GM12892 (cell line): ENCODE measurements at places on chromosomes 5 and 9.
A peak's percentile ranks its signal among the peaks of the same experiment; 100 is the strongest.

- no peak for DNase-seq
These were observed 72.0 kb downstream of the MLLT3 start for GRCh38 chr9:20550326-20550725.

- no peak for DNase-seq
These were observed 122.4 kb upstream of the NR5A1 start for GRCh38 chr9:124629600-124629999.

DNA sequence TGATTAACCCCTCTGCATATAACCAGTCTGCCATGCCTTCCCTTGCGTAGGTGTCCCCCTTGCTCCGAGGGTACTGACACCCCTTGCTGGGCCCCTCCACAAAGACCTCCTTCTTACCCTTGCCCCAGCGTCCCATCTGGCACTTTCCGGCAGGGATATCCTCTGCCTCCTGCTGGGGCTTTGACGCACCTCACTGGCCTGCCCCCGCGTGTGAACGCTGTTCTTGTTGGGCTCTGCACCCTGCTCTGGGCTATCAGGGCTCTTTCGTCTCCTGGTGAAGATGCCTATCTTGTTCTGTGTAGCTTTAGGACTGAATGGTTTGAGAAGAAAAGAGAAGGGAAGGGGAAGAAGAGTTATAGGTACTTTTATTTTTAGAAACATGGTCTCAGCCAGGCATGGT is 53.0 kb downstream of the SUB1 start:
- no peak for DNase-seq

GRCh38 chr5:78587775-78588291 is 60.7 kb downstream of the LHFPL2 start:
- DNase-seq = no peak

DNA sequence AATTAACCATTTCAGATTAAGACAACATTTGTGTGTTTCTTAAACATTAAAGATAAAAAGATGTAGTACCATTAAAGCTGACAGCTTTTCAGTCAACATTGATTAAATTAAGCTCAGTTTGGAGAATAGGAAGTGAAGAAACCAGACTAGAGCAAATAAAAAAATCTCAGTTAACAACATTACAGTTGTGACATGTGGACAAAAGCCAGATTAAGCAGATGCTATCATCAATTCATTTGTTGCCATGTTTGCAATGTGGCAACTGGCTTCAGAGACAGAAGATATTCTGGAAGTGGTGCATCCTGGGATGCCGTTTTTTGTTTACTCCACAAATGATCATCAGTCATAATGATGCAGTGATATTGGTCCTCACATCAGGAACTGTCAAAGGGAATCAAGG is 70.3 kb upstream of the CNTLN start:
- no peak for DNase-seq

GRCh38 chr9:81213456-81213855 is 475.9 kb downstream of the TLE1 start:
- no peak for DNase-seq

DNA sequence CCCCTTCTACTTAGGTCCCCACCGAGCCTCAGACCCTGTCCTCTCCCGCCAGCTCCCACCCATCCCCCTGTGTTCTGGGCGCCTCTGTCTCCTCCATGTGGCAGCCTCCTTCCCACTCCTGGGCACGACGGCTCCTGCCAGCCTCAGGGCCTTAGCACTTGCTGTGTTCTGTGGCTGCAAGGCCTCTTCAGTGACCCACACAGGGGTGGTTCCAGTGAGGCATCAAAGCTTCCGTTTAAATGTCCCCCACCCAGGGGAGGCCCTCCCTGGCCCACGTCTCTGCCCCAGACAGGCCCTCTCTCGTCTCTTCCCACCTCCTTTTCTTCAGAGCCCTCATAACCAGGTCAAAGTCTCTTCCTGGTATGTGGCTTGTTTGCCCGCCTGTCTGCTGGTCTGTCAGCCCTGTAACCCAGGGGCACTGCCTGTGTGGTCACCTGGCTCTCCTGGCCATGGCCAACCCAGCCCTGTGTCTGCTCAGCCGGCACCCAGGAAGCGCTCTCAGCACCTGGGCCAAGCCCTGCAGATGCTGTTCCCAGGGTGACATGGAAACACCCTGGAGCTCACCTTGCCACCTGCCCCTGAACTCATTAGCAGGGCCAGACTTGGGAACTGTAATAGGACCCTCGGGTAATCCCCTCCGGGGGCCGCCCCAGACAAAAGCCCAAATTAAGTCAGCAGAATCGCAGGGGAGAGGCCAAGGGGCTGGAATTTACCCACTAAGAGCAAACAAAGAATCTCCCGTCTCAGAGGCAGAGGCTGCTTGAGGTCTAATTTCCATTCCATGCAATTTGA is 33.7 kb downstream of the LHX3 start:
- no peak for DNase-seq

DNA sequence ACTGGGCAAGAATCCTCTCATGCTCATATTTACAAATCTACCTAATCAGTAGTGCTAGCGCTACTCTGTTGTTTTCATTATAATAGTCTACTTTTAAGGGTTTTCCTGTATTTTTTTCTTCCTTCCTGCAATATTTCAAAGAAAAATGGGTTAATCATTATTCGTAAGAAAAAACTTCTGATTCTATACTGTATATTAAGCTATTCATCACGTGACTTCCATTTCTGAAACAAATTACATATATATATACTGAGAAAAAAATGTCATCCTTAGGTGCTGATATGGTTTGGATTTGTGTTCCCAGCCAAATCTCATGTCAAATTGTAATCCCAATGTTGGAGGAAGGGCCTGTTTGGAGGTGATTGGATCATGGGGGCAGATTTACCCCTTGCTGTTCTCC is 197.0 kb downstream of the FBXL17 start:
- DNase-seq = no peak

GRCh38 chr5:155699385-155699784 is 627.6 kb upstream of the SGCD start:
- no peak for DNase-seq

DNA sequence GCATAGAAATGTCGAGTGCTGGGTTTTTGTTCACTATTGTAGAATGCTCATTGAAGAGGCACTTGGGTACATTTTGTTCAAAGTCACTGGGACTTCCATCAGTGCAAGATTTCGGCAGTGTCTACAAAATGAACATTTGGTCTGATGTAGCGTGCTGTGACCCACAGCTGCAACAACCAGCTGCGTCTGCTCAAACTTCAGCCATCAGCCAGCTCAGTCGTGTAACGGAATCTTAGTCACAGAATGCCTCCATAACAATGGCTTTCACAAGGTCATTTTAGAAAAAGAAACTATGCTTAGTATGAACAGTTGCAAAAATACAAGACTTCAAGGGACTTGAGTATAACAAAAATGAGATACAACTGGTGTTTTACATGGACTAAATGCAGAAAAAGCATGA is 828.1 kb upstream of the GRAMD2B start:
- DNase-seq = no peak

DNA sequence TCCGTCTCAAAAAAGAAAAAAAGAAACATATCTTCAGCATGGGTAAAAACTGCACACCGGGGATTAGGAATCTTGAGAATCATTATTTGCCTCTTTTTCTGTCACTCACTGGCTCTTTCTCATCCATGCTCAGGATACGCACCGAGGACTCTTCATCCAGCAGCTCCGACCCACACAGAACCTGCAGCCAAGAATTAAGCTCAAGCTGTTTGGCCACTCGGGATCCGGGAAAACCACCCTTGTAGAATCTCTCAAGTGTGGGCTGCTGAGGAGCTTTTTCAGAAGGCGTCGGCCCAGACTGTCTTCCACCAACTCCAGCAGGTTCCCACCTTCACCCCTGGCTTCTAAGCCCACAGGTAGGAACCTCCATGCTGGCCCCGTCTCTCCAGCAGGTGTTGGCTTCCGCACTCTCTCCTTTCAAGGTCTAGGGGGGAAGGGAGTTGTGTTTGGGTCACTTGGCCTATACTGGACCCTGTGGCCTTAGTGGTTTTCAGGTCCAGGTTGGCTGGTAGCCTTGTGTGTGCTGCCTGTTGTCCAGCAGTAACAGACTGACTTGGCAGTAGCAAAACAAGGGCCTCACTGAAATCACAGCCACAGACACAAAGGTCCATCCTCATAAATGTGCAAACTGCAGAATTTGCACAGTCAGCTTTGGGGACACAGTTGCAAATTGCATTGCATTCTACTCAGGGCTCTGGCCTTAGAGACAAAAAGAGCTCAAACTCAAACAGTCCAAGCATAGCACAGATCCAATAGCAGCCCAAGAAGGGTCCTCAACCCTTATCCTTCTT is 44.5 kb upstream of the CTSL start:
- DNase-seq = no peak

DNA sequence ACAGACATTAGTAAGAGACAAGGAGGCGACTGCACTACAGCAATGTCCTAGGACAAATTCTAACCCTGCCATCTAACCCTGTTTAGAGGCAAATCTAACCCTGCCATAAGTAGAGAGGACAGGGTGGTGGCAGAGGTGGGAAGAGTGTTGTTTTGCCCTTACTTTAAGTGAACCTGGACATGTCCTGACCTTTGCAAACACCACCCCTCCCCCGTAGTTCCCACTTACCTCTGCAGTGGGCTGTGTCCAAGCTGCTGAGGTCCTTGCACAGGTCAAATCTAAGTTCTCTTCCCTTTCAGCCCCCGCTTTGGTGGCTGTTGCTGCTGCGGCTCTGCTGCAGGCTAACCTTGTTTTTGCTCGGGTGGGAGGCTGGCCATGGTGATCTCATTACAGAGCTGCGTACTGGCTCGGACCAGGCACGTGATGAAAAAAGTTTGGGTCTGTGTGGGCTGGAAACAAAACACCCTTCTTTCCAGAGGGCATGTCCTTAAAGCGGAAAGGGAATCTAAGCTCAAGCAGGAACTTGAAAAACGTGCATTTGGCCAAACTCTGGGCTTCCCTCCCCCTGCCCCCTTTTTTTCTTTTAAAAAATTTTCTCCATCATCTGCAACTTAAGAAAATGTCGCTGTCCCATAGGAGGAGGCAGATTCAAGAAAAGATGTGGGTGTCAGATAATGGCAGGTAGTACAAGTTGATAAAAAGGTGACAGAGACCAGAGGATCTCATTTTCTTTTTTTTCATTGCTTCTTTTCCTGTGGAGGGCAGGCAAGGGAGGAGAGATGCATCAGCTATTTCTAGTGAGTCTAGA is at the start of gene FAXDC2:
Gene FAXDC2 (minus strand): TSS at position 349 of the 808 bp plus-strand sequence. CDS start 12,425 bp downstream, outside the sequence.
- DNase-seq = no peak

- no peak for DNase-seq
These were observed 122.3 kb upstream of the IL12B start for GRCh38 chr5:159452480-159453167.

- no peak for DNase-seq
These were observed 1.1 kb upstream of the NOTCH1 start for GRCh38 chr9:136546697-136547501.

DNA sequence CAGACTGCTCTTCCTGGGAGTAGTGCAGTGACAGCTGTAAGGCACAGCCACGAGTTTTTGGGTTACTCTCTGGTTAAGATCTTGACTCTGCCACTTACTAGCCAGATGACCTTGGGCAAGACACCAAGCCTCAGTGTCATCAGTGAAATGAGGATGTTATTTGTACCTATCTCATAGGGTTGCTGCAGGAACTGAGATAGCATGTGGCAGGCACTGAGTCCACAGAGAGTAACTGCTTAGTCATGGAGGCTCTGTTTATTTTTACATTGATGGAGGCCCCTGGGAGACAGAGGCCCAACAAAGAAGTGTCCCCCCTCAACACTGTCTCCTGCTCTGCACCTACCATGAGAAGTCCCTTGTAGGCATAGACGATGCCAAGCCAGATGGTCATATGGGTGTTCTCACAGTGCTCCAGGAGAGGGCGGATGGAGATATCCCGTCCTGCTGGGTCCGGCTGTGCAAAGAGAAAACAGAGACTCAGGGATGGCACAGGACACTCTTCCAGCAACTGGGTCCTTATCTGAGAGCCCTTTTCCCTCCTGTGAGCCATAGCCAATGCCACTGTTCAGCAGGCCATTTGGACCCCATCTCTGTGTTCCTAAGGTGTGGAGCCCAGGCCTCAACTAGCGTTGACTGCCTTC is 55.4 kb upstream of the TBC1D2 start:
- DNase-seq = no peak

DNA sequence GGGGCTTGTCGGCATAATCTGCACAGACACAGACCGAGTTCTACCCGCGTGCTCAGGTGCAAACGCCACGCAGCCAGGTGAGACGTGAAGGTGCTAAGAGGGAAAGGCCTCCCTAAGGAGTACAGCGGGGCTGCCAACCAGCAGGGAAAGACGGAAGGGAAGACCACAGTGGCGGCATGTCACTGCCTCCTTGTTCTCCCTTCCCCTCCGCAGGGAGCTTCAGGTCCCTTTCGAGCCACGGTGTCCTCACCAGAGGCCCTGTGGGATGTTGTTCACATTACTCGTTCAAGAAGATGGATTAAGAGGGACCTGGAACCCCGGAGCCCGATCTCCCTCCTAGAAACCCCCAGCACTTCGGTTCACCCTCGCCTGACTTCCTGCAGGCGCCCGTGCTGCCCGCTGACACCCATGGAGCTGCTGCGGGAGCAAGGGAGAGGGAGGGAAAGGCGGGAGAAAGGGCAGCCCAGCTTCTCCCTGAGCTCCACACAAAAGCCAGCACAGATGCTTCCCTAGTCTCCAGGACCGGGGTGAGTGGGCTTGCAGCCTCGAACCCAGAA is 686 bp downstream of the BRD9 start:
- DNase-seq = peak; percentile 52

- no peak for DNase-seq
These were observed 21.7 kb downstream of the HBEGF start for GRCh38 chr5:140324617-140325241.

- no peak for DNase-seq
These were observed 11.8 kb downstream of the C5orf63 start for GRCh38 chr5:127061537-127061936.

GRCh38 chr9:13690595-13690994 is 411.1 kb upstream of the MPDZ start:
- DNase-seq = no peak

DNA sequence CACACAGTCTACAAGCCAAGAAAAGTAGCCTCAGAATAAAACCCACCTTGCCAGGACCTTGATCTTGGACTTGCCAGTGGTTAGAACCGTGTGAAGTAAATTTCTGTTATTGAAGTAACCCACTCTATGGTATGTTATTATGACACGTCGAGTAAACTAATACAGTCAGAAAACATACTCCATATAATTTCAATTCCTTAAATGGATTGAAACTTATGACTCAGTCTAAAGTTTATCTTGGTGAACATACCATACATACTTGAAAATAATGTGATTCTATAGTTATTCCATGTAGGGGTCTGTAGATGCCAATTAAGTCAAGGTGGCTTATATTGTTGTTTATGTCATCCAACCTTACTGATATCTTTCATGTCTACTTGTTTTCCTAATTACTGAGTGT is 950.7 kb downstream of the TLE4 start:
- no peak for DNase-seq

GRCh38 chr5:132419502-132420468 is 50.3 kb downstream of the SLC22A5 start:
- peak; percentile 54 for DNase-seq

DNA sequence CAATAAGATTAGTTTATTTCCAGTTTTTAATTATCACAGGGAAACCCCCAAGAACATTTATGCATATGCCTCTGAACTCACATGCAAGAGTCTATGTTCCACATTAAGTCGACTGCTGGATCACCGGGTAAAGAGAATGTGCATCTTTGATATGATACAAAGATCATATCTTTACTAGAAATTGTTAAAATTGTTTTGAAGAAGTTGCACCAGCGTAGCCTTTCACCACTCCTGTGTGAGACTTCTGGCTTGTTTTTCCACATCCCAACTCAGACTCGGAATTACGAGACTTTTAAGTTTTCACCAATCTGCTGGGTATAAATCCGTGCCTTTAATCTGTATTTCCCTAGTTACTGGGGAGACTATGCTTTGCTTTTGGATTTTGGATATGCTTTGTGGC is 113.2 kb downstream of the CEMIP2 start:
- DNase-seq = no peak
